Central memory CD4-positive, alpha-beta T cell (primary cell): ENCODE measurements at places on chromosomes 6 and 20.

DNA sequence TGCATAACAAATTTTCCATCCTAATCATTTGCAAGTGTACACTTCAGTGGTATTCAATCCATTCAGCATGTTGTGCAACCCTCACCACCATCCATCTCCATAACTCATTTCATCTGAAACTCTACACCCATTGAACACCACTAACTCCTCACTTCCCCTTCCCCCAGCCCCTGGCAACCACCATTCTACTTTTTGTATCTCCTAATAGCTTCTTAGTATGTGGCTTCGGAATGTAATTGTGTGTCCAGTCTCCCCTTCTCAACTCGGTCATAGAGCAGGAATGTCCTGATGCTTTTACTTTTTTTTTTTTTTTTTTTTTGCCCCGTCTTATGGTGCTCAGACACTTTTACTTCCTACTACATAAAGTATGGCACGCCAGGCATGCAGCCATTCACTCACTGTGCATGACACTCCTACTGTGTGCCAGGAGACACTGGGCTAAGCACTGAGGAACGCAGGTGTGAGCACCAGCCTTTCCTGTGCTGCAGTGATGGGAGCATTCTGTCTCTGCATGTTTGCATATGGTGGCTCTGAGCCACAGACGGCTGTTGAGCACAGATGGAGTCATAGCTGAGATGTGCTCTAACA lies 15.3 kb downstream of the HCK start:
- no peak for DNase-seq

DNA sequence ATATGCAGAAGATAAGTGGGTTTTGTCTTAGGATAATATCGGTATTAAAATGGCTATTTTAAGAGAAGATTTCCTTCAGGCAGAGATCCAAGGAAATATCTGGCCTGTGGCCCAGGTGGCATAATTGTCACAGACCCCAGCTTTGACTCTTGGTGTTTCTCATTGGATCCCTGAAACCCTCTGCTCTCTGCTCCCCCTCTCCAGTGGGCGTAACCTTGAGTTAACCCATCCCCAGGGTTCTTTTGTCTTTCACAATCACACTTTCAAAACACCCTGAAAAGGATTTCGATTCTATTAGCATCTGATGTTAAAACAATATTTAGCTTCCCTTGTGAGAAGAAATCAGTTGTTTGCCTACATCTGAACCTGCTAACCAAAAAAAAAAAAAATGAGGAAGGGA lies 7.2 kb downstream of the SSTR4 start:
- no peak for DNase-seq

- no peak for DNase-seq
These were observed 87.1 kb downstream of the PSMG4 start for GRCh38 chr6:3345836-3346235.

- peak; percentile 68 for DNase-seq
These were observed 140.3 kb downstream of the NFATC2 start for GRCh38 chr20:51402201-51402600.

DNA sequence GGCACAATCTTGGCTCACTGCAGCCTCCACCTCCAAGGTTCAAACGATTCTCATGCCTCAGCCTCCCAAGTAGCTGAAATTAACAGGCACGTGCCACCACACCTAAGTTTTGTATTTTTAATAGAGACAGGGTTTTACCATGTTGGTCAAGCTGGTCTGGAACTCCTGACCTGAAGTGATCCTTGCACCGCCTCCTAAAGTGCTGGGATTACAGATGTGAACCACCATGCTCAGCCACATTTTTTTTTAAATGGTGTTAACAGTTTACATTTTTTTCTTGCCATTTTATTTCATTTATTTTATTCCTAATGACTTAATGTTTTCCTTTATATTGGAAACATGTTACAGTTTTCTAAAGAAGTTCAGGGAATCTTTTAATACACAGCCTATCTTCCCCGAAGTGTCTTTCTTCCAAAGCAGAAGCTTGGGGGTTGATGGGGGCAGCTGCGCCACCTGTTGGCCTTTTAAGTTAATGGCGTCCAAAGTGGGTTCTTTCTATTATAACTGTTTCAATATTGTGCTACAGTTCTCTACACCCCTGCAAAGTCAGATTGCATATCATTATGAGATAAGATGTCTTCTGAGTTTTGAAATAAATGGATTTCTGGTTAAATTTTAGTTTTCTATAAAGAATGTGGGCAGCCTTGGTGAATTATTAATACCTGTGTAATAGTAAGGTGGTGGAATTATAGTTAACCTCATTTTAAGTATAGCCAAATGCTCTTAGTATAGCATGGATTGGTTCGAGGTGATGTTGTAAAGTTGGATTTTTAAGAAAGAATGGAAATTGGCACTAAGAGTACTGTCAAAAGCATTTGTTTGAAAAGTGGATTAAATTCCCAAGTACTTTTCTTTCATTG lies 42.0 kb upstream of the PLCG1 start:
- peak; percentile 50 for DNase-seq

GRCh38 chr20:9981829-9982228 lies 53.0 kb upstream of the ANKEF1 start:
- DNase-seq: no peak

- DNase-seq: no peak
These were observed 103.2 kb upstream of the GRIK2 start for GRCh38 chr6:101290346-101290745.

- DNase-seq: no peak
These were observed 341.7 kb downstream of the PREX1 start for GRCh38 chr20:48486065-48486464.

GRCh38 chr6:21801446-21802174 lies 208.1 kb downstream of the SOX4 start:
- no peak for DNase-seq

DNA sequence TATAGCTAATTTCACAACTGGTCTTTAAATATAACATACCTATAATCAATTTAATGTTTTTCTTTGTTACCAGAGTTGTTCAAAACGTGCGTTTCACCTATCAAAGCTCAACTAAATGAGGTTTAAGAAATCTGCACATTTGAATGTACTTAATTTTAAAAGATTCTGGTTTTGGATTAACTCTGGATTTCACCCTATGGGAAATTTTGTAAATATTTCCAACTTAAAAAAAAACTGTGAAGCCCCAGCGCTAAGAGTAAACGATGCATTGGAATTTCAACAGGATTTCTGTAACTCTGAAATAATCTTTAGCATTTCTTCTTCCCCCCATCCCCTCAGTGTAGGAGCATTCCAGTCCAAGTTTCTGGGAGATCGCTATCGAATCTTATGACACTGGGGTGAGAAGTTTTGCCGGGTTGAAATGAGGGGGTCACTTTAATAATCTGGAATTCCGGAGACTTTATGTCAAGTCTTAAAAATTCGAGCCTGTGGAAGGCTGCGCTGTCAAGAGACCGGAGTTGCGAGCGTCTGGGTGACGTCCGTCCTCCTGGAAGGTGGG lies 643 bp upstream of the MAP3K4 start:
- no peak for DNase-seq

- DNase-seq: no peak
These were observed 14.2 kb downstream of the PXDC1 start for GRCh38 chr6:3737149-3737830.

- no peak for DNase-seq
These were observed 4.3 kb downstream of the DLGAP4 start for GRCh38 chr20:36310215-36310981.

GRCh38 chr6:165630544-165630953 lies 32.5 kb downstream of the PDE10A start:
- DNase-seq: no peak

GRCh38 chr20:376750-377149 lies 3.8 kb upstream of the TRIB3 start:
- no peak for DNase-seq

GRCh38 chr20:3405696-3406358 lies 1.6 kb downstream of the DNAAF9 start:
- no peak for DNase-seq

- DNase-seq: no peak
These were observed 25.4 kb upstream of the ZNF831 start for GRCh38 chr20:59138114-59138748.

DNA sequence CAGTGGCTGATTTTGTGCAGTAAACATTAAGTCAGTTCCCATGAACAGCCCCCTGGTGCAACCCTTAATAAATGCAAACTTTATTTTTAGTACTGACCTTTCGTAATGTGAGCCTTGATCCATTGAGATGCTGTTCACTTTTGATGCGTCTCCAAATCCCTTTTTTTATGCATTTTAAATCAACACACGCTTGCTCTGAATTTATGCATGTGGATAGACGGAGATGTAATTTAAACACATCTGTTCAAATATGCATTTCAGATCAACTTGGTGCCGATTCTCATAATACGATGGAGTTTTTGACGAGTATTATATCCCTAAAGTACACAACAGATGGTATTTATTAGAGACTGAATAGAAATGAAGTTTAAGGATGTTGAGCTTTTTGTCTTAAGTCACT lies 505.7 kb downstream of the CDKAL1 start:
- DNase-seq: no peak
